ENCODE measurements at places on chromosomes 2 and 18.

DNA sequence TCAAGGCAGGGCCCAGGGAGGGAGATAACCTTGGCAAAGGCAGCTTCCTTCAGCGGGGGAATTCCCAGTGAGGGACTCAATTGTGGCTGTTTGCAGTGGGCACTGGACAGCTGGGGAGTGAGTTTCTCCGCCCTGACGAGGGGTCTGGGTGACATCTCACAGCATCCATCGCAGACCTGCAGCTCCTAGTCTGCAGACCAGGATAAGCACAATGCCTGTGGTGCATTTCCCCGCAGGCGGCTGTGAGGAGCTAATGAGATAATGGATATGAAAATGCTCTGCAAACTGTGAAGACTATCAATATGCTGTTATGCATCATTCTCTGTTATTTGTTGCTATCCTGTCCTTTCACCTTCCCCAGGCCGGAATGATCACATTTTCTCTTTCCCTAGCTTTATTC lies 30.0 kb upstream of the CYP1B1 start:
- peak; percentile 82 for DNase-seq

GRCh38 chr18:75073654-75074053 lies 135.3 kb downstream of the PTGR3 start:
- no peak for DNase-seq

DNA sequence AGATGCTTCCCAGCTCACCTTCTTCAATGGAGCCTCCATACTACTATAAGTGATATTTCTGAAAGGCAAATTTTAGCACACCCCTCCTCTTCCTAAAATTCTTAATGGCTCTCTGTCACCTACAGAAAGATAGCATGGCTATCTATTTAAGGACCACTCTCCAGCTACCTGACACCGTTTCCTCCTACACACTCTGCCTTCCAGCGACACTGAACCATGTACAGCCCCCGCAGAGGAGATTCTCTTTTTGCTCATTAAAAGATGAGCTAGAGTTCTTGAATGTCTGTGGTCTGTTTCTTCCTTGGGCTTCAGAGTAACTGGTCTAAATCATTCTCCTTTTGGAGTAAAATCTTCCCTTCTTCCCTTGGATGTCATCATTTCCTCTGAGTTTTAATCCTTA lies 38.4 kb upstream of the GAREM1 start:
- DNase-seq: no peak

DNA sequence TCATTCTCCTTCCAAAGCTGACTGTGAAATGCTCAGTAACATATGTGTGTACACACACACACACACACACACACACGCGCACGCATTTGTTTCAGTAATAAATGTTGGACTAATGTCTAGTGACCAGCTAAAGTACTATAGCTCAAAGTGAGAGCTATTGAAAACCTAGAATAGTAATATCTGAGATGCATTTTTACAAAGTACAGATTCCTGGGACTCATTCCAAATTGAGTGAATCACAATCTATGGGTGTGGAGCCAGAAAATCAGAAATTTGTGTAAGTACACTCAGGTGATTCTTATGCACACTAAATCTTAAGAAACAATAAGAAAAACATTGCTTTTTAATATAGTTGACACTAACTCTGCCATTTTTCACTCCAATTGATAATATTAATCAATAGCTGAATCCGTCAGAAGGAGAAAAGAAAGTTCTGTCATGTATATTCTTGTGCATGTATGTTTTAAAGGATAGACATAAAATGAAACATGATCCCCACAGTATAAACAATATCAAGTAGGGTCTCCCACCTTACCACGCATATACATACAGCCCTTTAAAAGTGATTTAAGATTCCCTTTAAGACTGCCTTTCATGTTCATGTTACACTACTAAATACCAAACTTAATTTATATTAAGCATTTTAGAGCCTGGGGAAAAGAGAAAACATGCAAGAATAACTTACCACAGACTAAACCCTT lies 123.5 kb downstream of the ATAD2B start:
- DNase-seq: no peak

DNA sequence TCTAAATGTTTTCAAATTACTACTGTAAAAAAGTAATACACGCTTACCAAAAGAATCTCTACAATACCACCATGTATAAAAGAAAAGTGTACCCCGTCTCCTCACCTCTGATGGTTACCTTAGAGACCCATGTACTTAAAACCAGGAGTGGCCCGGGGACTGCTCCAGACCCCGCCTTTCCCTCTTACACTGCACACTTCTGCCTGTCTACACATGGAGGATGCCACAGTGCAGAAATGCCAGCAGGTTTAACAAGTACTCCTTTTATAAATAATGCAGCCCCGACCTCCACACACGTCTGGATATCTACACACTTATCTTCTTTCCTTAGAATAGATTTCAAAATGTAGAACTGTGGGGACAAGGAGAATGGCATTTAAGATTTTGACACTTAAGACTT lies 5.3 kb downstream of the HDAC4 start:
- no peak for DNase-seq

DNA sequence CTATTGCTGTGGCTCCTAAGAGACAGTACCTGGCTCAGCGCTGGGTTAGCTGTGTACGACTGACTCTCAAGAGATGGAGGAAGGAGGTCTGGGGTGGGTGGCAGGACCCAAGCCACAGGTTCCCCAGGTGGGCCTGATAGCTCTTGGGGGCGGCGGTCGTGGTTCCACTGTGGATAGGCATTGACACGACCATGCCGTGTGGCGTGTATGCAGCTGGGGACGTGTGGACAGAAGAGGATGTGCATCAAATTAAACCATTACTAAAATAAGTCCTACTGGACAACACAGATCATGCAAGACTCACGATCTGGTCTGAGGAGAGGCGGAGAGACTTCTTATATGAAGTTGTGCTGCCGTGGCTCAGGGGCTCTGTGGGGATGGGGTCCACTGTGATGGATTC lies 78.1 kb downstream of the EMILIN2 start:
- no peak for DNase-seq

DNA sequence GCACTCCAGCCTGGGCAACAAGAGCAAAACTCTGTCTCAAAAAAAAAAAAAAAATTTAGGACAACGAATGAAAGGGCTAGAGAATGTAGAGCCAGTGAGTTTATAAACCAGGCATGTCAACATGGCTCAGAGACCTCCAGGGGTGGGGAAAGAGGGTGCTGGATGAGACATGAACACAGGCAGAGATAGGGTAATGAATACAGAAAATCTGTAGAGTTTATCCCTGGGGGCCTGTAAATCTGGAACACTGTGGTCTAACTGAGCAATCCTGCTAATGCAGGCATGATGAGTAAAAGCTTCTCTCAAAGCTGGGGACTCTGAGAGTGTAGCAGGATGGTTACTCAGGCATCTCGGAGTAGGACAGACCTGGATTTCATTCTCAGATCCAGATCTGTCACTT lies 59.2 kb upstream of the IGFBP2 start:
- DNase-seq: peak; percentile 70

DNA sequence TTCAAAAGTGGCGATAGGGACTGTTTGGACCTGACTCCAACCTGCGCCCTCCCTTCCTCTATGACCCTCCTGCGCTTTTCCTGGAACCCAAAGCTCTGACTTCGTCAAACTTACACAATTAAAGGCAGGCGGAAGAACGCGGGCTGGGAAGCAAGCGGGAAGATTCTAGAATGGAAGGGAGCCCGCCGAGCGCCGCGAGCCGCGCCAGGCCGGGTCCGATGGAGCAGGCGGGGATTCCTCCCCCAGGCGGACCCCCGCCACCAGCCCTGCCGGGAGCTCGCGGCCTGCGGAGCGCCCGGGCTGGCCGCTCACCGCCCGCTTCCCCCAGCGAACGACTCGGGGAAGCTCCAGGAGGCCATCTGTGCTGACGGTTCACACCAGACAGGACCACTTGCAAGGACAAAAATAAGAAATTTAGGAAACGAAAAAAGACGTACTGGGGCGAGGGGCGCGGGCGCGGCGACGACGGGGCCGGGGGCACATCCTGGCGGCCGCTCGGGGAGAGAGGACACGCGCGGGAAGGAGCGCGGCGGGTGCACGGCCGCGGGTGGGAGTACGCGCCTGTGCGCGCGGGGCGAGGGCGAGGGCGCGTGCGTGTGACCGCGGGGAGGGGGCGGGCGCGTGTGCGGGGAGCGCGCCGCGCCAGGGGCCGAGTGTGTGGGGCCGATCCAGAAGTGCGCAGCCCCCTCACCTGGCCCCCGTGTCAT lies 1.1 kb upstream of the SALL3 start:
- DNase-seq: no peak

DNA sequence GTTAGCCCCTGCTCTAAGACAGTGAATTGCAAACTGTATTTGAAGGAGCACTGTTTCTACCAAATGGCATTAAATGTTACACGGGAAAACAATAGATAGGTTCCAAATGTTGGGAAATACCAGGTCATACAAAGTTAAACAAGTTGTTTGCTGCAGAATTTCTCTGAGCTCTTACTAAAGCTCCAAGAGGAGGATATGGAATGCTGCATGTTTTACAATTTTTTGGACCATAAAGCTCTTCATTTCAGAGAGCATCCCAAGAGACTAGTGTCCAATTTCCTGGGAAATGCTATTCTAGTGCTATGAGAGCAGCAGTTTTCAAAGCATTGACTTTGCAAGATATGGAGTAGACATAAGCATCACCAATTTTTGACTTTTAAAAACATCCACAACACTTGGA lies 155.6 kb upstream of the CCDC68 start:
- DNase-seq: no peak

GRCh38 chr18:47719096-47719780 lies 211.2 kb downstream of the SMAD2 start:
- DNase-seq: no peak

- no peak for DNase-seq
Observed at GRCh38 chr2:43152741-43153647, 73.4 kb downstream of the ZFP36L2 start.

- no peak for DNase-seq
Observed at GRCh38 chr18:9706081-9706935, 1.8 kb upstream of the RAB31 start.

- no peak for DNase-seq
Observed at GRCh38 chr18:23387265-23387664, 65.8 kb upstream of the RIOK3 start.

- no peak for DNase-seq
Observed at GRCh38 chr2:3334392-3335345, 42.9 kb downstream of the EIPR1 start.

GRCh38 chr2:98883780-98884211 lies 52.2 kb downstream of the CRACDL start:
- no peak for DNase-seq
